Naive B cell (primary cell): ENCODE measurements at places on chromosomes 16 and 17.

DNA sequence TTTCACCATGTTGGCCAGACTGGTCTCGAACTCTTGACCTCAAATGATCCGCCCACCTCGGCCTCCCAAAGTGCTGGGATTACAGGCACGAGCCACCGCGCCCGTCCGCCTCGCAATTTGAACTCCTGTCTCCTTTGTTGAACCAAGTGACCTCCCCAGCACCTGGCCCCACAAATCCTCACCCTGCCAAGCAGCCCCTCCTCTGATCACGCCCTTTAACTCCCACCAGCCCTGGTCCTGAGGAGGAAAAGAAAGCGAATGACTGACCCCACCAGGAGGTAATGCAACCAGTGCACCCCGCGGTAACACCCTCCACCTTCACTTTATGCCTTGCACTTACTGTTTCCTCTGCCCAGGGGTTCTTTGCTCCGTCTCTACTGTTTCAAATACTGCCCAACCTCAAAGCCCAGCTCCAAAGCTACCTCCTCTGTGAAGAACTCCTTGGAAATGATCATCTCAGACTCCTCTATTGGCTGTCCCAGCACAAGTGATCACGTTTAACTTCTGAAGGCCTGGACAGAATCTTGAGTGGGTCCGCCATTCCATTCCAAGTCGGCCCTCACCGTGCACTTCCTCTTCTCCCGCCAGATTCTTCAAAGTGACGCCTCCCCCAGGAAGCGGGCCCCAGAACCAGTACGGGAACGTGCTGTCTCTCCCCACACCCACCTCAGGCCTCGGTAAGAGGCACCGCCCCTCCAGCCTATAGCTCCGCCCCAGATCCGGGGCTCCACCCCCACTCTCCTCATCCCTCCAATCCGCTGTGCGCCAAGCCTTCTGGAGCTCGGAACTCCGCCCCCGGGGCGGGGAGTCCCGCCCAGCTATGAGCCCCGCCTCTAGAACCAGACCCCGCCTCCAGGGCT lies 4.4 kb downstream of the CD19 start:
- DNase-seq = peak; percentile 80

- no peak for DNase-seq
Measured at GRCh38 chr17:60743799-60744198, 66.1 kb downstream of the BCAS3 start.

GRCh38 chr17:64097196-64097936 lies 32.6 kb downstream of the ERN1 start:
- DNase-seq = no peak

- DNase-seq = peak; percentile 36
Measured at GRCh38 chr17:1203111-1203966, 23.6 kb upstream of the ABR start.

DNA sequence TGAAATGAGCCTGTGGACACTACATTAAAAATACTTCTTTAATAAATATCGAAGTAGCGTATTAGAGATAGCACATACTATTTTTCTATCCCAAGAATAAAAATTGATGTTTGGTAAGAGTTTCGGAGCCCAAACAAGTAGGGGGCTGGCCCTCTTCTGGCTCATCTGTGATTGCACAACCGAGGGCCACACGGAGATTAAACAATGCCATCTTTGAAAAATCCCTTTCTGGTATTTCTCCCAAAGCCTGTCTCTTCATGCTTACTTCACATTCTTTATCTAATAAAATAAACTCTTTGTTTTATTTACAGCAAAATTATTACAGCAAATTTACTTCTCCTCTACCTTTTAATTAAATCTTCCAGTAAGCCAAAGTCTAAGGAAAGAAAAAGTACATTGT lies 9.6 kb upstream of the MYH11 start:
- no peak for DNase-seq

- no peak for DNase-seq
Measured at GRCh38 chr16:87033541-87034300, 283.5 kb downstream of the C16orf95 start.

GRCh38 chr17:74836691-74837467 lies 22.8 kb downstream of the GRIN2C start:
- DNase-seq = no peak

DNA sequence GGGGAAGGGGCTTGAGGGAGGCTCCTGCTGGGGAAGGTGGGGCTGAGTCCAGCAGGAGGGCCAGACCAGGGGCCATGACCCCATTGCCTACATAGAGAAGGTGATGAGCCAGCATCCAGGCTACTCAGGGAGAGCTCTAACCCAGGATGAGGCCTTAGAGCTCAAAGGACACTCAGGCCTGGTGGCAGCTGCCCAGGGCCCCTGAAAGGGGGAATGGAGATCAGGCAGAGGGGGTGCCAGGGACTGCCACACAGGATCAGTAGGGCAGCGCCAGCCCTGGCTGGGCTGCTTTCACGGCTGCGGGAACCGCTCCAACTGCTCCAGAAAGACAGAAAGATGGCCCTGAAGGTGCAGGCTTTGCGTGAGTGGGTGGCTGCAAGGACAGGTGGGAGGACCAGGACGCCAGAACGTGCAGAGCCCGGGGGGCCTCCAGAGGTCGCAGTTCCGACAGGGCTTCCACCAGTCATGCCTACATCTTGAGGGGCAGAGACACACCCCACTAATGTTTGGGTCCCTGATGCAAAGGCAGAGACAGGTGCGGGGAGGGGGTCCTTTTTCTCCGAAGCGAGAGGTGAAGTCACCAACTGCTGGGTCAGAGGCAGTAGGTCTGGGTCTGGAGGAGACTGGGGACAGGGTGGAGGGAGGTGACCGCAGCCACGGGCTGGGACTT lies 882 bp upstream of the ATP6V0C start:
- DNase-seq = no peak

DNA sequence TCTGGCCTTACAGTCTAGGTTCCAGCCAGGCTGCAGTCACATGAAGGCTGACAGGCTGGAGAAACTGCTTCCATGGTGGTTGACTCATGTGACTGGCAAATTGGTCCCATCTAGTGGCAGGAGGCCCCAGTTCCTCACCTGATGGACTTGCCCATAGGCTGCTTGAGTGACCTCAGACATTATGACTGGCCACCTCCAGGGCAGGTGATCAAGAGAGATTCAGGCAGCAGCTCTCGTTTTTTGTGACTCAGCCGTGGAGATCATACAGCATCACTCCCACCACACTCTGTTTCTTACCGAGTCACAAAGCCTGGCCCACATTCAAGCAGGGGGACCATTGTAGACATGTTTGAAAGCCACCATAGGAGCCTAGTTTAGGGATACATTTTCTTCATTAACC lies 34.5 kb downstream of the SIAH1 start:
- no peak for DNase-seq

- DNase-seq = no peak
Measured at GRCh38 chr16:31113121-31114120, 4.0 kb upstream of the KAT8 start.

DNA sequence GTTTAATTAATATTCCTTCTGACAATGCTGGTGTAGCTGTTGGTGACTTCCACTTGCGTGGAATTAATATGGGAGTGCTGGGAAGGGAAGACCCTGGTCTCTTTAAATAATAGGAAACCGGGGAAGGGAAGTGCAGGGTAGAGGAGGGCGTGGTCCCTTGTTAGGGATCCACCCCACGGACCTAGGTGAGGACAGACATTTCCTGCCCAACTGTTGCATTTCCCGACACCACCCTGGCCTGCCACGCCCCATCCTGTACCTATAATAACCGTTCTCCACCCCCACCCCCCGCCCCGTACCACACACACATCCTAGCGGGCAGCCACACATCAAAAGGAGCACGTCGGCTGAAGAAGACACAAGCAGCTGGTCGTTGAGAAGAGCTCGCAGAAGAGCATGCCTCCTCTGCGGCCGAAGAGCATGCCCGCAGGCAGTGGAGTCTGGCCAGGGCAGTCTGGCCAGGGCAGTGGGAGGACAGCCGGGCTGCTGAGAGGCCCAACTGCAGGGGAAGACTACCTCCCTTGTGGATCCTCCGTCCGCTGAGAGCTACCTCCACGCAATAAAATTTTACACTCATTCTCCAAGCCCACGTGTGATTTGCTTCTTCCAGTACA lies 36.8 kb upstream of the MMD start:
- DNase-seq = no peak

GRCh38 chr17:68585643-68586042 lies 15.5 kb downstream of the FAM20A start:
- DNase-seq = no peak

DNA sequence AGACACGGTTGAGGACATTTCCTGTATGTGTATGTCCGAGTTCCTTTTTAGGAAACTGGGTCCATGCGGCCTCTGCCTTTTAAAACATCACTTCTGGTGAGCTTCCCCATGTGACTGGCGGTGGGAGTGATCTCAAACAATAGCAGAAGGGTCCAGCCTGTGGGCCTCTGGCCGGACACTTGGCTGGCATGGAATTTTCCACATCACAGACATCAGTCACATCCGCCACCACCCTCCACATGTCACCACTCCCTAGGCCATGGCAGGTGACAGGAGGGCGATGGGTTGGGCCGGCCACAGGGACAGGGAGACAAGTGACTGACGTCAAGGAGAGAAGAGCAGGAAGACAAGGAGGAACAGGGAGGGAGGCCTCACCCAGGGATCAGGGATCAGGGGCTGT lies 83.7 kb downstream of the DNAH17 start:
- DNase-seq = no peak

- no peak for DNase-seq
Measured at GRCh38 chr16:57314161-57314785, 29.8 kb upstream of the PLLP start.

GRCh38 chr17:49667854-49668253 lies 10.0 kb downstream of the SPOP start:
- DNase-seq = no peak

GRCh38 chr17:12457493-12457892 lies 208.2 kb upstream of the MYOCD start:
- DNase-seq = no peak

DNA sequence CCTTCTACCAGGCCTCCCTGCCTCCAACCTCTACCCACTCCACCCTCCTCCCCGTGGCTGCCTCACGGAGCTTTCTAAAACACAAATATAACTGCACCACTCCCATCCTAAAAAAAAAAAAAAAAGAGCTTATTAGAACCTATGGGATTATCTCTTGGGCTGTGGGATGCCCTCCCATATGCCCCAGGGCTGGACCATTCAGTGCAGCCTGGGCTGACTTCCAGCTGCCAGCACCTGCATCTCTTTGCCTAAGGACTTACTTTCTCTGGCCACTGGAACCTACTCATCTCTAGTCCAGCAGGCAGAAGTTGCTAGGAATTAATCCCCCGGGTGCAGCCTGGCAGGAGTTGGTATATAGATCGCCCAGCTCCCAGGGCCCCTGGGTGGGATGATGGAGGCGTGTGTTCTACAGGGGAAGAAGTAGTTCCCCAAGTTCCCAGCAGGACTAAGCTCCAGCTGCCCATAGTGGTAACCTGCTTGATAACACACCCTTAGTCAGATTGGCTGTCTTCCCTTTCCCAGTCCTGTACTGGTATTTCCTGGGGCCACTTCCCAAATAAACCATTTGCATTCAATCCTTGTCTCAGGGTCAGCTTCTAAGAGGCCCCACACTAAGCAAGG lies 10.3 kb downstream of the MPP3 start:
- DNase-seq = no peak

DNA sequence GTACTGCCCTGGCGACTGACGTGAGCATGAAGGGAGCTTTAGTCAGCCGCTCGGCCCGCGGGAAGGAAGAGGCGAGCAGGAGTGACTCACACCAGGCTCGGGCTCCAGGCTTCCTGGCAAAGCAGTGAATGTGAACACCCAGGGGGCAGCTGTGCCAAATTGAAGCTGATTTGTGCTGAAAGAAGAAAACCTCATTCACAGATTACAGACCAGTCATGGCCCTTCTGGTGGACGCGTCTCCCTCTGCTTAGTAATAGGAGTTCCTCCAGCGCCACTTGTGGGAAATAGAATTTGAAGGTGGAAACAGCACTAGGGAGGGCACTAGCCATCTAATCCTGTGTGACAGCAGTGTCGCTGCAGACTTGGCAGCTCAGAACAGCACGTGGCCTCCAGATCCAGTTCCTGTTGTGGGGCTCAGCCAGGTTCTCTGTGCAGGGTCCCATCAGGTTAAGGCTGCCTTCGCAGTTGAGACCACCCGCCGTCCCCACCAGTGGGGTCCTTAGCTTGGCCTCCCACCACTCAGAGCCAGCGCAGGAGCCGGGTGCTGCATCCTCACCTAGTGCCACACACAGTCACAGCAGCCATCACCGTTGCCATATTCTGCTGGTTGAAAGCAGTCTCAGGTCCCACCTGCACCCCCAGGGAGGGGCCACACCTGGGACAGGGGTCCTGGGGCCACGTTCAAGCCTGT lies 164.5 kb upstream of the CHMP6 start:
- DNase-seq = no peak

GRCh38 chr17:28505986-28506665 lies at the start of gene FOXN1:
TSS of gene FOXN1 (plus strand) at chr17:28506348. CDS start at chr17:28523970, 17,622 bp downstream.
- DNase-seq = no peak

GRCh38 chr17:81075307-81075706 lies 40.4 kb downstream of the BAIAP2 start:
- no peak for DNase-seq

DNA sequence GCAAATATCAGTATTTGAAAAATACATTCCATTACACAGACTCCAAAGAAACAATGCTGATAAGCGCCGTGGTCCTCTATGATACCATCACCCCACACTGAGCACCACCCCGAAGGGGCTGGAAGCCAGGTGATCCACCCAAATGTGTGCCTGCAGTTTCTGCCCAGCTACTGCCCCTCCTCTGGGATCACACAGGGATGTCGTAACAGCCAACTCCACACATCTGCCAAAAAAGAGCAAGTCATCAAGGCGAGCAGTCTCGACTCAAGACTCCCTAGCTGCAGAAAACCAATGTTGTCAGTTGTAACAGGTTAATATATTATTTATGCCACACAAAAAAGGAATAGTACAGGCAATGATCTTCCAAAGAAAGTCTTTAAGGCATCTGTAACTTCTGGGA lies 21.0 kb downstream of the CYB5D2 start:
- no peak for DNase-seq

- peak; percentile 79 for DNase-seq
Measured at GRCh38 chr16:30844671-30845449, 49.0 kb downstream of the BCL7C start.

GRCh38 chr17:16953347-16953746 lies 18.6 kb downstream of the TNFRSF13B start:
- DNase-seq = no peak

DNA sequence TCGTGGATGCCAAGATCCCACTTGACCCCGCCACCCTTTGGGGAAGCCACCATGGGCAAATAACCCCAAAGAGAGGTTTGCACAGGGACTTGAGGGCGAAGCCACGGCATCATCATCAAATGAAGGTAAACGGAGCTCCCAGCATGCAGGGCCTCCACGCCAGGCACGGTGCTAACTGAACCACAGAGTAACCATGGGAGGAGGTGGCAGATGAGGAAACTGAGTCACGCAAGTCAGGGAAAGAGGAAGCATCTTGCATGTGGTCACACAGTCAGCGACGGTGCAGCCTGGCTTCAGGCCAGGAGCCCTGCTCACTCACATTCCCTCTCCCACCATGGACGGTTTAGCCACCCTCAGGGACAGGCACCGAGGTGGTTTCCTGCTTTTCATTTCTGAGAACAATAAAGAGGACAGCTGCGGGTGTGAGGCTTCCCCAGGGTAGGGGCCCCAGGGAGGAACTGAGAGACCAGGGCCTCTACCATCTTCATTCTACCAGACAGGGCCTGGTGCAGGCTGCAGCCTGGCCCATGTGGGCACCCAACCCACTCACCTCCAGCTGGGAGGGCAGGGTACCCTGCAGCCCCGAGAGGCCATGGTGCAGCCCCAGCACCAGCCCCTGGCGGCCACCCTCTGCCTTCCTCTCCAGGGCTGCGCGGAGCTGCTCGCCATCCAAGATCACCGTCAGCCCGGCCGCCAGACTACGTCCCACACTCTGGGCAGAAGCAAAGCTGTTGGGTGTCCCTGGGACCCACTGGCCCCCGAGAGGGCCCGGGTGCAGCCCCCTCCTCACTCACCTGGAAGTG lies 78.3 kb downstream of the RMI2 start:
- DNase-seq = no peak

GRCh38 chr17:45735488-45735887 lies 48.6 kb upstream of the CRHR1 start:
- no peak for DNase-seq
